Hepatic stellate cell (primary cell): ENCODE measurements at places on chromosomes 6 and 20.

GRCh38 chr6:18445228-18445627 lies 58.1 kb downstream of the RNF144B start:
- no peak for DNase-seq

DNA sequence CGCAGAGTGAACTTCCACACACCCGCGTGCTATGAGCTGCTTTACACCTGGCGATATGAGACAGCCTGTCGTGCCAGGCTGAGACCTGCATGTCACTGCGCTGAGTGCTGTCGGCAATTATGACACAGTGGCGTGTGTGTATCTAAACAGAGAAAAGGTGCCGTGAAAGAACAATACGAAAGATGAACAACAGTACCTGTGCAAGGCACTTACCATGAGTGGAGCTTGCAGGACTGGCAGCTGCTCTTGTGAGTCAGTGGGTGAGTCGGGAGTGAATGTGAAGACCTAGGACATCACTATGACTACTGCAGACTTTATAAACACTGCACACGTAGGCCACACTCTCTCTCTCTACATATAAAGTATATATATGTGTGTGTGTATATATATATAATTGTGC lies 68.5 kb upstream of the DUSP22 start:
- no peak for DNase-seq

GRCh38 chr6:167934426-167934864 lies 63.0 kb upstream of the KIF25 start:
- DNase-seq = no peak

DNA sequence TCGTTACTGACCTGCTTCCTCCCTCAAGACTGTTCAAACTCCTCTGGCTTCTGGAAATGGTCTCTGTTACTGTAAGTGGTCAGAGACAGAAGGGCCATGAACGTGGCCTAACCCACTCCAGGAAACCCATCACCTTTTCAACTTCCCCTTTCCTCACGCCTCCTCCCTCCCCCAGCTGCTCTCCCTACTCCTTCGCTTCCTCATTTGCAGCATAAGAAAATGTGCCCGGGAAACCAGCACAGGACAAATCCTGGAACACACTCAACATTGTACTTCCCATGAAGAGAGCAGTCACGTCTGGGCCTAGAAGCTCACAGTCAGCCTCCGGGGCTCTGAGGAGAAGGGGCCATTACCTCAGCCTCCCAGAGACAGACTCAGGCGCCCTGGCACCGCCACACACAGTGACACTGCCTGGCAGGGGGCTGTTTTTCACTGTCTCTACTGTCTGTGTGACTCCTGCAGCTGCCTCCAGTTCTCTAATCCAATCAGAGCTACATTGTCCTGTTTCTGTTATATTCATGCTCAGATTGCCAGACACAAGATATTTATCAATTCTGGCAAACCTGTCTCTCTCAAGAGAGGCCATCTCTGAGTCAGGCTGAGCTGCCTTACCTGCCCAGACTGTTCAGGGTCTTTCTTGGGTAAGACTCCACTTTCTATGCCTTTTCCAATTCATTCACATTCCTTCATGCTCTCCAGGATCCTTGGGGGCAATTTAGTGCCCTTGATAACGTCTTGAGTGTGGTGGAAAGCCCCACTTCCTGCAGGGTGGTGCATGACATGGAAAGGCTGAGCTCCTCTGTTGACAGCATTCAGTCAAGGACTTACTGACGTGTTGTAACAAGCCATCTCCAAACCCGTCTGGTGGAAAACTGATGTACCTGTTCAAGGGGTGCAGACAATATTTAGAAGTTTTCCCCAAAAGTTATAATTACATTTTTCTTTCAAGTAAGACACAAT lies 242.2 kb downstream of the HIVEP2 start:
- no peak for DNase-seq

- DNase-seq = peak; percentile 35
Observed at GRCh38 chr6:87155842-87156815, 764 bp downstream of the ZNF292 start.

DNA sequence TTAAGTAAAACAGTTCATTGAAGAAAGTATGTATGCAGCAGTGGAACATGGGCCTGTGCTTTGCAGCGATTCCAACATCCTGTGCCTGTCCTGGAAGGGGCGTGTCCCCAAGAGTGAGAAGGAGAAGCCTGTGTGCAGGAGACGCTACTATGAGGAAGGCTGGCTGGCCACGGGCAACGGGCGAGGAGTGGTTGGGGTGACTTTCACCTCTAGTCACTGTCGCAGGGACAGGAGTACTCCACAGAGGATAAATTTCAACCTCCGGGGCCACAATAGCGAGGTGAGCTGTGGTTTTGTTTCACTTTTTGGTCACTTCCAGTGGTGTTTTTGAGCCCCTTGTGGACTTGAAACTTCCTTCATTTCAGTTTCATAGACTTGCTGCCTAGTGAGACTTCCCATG lies 1.7 kb downstream of the TULP4 start:
- no peak for DNase-seq

GRCh38 chr6:37313723-37314486 lies 39.9 kb upstream of the RNF8 start:
- DNase-seq = no peak

GRCh38 chr6:38350942-38351341 lies 288.8 kb downstream of the BTBD9 start:
- peak; percentile 42 for DNase-seq

GRCh38 chr6:157610451-157610999 lies 212.5 kb upstream of the SNX9 start:
- no peak for DNase-seq

DNA sequence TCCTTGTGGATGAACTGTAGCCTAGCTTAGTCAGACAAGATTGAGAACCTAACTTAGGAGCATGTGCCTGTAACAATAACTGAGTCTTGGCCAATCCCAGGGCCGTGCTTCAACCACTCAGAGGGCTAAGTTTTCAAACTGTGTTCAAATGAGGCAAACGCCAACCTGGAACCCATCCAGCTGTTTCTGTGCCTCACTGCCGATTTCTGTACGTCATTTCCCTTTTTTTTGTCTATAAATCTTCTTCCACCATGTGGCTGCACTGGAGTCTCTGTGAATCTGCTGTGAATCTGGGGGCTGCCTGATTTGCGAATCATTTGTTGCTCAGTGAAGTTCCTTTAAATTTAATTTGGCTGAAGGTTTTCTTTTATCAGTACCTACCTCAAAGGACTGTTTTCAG lies 115.0 kb upstream of the CHD6 start:
- no peak for DNase-seq

- DNase-seq = no peak
Observed at GRCh38 chr6:6452002-6452401, 131.5 kb upstream of the F13A1 start.

DNA sequence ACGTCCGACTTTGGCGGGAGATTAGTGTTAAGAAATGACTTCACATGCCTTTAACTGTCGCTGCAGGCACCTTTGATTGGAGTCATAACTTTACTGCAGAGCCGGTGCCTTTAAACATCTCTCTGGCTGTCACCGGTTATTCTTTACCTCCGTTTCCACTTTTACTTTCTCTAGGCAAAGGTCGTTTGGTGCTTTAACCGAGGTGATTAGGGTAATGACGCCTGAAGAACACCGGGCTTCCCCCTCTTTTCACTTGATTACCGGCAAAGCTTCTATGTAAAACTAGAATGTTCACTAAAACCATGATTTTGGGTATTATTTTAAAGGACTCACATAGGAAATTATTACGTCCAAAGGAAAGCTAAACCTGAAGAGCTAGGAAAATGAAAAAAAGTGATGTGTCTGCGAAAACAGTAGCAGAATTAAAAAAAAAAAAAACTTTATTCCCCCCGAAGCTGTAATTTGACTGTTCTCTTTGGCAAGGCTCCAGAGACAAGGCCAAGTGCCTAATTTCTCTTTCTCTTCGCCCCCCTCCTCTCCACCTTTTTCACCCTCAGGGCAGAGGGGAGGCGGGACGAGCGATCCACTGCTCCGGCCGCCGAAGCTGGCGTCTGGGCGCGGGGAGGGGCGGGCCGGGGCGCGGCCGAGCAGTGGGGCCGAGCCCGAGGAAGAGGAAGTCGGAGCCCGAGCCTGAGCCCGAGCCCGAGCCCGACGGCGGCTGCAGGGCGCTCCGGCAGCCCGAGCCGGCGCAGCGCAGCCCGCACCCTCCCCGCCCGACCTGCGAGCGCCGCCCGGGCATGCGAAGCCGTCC lies at the start of gene PLEKHG1:
PLEKHG1 (plus strand) TSS at position 687 of the 811 bp plus-strand sequence. CDS start 133,797 bp downstream, outside the sequence.
- DNase-seq = peak; percentile 17

DNA sequence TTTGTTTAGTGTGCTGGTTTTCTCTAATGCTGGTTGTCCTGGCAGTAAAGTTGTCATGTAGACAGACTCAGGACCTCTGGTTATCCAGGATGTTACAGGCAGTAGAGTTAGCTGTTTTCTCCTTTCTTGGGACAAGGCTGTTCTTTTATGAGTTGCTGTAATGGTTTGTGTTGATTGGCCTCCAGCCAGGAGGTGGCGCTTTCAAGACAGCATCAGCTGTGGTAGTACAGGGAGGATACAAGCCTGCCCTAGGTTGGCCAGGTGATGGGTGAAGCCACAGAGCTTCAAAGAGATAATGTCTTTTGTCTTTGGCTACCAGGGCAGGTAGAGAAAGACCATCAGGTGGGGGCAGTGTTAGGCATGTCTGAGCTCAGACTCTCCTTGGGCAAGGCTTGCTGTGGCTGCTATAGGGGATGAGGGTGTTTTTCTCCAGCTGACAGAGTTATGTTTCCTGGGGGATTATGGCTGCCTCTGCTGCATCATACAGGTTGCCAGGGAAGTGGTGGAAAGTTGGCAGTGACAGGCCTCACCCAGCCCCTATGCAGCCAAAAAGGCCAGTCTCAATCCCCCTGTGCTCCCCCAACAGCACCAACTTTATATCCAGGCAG lies 127.2 kb upstream of the TAB2 start:
- DNase-seq = no peak

DNA sequence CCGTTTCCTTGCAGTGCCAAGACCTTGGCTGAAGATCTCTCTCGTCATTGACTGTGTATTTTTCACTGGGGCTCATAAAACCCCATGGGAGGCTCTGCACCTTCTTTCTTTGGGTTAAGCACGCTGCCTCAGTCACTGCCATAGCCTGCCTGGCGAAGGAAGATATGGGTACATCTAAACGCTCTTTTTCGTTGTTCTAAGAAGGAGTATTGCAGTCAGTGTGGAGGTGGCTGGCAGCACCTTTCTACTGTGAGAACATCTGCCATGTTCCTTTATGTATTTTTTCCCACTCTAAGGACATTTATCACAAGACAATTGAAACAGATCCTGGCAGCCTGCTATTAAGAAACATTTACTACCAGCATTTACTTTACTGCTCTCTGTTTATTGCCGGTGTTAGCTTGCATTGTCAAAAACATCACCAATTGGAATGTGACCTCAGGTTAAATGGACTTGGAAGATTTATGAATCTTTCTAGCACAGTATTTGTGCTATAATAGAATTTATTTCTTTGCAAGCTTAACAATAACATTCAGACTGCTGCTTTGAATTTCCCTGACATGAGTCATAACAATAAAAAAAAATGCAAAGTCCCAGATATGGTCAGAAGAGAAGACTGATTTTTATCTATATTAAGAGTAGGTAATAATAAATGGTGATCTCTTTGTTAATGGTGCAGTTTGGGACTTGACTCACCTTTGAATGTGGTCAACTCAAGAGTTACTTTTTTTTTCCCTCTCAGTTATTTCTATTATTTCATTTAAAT lies 62.2 kb upstream of the CLDN20 start:
- DNase-seq = peak; percentile 65

- peak; percentile 55 for DNase-seq
Observed at GRCh38 chr20:14197097-14197496, 140.3 kb downstream of the FLRT3 start.

GRCh38 chr20:37945091-37945547 lies 42.2 kb downstream of the VSTM2L start:
- DNase-seq = no peak

DNA sequence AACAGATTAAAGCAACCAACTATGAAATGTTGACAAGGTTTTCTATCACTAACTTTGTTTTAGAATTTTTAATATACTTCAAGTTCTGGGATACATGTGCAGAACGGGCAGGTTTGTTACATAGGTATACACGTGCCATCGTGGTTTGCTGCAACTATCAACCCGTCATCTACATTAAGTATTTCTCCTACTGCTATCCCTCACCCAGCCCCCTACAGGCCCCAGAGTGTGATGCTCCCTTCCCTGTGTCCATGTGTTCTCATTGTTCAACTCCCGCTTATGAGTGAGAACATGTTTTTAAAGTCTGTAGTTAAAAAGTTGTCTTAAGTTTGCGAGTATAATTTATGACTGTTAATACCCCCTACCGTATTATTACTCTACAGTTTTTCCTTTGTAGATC lies 844.3 kb upstream of the MANEA start:
- DNase-seq = no peak

DNA sequence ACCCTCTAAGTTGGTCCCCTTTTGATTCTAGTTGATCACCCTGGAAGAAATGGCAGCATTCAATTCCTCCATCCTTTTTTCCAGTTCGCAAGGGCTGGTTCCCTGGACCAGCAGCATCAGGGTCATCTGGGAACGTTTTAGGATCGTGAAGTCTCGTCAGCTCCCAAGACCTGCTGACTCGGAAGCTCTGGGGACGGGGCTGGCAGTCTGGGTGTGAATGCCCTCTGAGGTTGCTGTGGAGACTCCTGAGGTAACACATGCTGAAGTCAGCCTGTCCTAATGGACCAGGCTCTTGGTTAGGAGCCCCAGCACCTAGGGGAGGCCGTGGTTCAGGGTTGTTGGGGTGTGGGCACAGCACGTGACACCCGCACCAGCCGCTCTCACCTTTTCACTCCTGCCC lies 164.1 kb downstream of the SYNDIG1 start:
- no peak for DNase-seq

DNA sequence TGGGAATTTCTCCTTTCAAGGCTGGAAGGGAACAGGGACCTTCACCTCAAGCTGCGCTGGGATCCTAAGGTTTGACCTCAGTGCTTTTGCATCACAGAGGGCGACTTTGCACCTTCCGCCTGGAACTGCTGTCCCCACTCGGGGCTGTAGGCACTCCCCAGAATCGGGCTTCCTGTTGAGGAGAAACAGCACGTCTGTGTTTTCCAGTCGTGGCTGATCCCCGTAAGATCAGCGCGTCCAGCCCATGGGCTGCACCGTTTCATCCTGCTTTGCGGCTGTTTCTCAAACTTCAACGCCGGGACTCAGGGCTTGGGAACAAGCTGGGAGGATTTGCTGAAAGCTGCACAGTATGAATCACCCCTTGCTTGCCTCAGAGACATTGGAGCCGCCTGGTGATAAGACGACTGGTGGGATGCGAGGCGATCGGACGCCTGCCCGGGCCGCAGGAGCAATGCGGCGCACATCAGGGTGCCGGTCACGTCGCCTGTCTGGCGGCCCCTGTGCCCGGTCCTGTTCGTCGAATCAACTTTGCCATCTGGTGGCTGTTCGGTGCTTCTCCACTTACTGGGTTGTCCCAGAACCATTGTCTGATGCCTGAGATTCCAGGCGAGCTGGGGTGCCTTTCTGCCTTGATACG lies 53.6 kb upstream of the FRMD1 start:
- DNase-seq = peak; percentile 47
